ENCODE measurements at places on chromosomes 2 and 18.
A peak's percentile ranks its signal among the peaks of the same experiment; 100 is the strongest.

DNA sequence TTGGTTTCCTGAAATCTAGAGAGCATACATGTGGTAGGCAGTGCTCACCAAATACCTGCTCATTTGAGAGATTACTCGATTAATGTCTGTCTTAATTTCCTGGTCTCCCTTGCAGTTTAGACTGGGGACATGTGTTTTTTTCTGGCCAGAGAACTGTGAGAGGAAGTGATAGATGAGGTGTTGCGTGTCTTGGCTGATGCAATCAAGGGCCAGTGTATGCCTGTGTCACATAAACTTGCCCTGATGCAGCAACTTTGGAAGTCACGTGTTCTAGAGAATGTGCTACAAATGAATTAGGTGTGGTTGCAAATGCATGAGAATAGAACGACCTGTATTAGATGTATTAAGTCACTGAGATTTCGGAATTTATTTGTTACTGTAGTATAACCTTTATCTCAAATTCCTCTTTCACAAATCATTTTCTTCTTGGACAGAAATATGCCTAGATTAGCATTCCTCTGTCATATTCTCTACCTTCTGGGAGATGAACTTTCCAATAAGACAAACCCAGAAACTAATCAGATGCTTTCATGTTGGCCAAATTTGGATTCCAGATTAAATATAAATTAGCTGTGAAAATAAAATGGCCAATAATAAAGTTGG lies 9.9 kb upstream of the IL1A start:
- peak overlapping the region; percentile 78 for H3K27ac ChIP-seq
- no peak overlapping the region for H3K4me3 ChIP-seq
- H3K36me3 ChIP-seq = peaks cover 41% of the 10 kb centered on the region
- peaks cover 42% of the 10 kb centered on the region for H3K4me1 ChIP-seq

DNA sequence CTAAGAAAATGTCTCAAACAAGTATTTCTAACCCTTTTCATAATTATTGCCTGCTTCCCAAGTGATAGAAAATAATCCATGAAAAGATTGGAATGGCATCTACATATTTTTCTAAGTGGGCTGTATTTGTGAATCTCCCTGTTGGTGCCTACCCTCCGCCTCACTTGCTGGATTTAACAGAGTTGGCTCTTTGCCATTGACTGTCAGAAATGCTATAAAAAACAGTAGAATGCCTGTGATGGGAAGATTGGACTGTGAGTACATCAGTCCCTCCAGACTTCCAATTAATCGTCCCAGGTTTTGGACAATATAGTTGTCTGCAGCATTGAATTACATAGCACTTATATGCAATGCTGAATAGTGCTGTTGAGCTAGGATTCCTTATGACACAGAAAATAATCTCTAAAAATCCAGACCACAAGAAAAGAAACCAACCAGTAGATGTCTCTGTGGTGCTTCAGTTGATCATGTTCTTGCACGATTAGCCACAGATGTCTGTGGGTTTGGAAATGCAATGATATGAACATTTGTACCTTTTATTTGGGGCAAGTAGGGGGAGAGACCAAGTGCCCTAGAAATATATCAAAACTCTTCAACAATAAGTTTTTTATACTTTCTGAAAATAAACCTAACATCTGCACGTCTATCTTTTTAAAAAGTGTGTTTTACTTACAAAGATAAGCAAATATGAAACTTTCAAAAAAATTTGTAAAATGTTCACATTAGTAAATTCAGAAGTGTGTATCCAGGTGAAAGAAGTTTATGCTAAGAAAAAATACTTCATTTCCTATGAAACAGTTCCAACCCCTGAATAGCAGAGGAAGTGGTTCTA lies 88.5 kb downstream of the DYNAP start:
- H3K27ac ChIP-seq = no peak overlapping the region
- H3K36me3 ChIP-seq = no peaks in the 10 kb centered on the region
- no peak overlapping the region for H3K4me3 ChIP-seq
- peaks cover 2% of the 10 kb centered on the region for H3K27me3 ChIP-seq
- no peak for DNase-seq
- H3K4me1 ChIP-seq = peaks cover 11% of the 10 kb centered on the region

DNA sequence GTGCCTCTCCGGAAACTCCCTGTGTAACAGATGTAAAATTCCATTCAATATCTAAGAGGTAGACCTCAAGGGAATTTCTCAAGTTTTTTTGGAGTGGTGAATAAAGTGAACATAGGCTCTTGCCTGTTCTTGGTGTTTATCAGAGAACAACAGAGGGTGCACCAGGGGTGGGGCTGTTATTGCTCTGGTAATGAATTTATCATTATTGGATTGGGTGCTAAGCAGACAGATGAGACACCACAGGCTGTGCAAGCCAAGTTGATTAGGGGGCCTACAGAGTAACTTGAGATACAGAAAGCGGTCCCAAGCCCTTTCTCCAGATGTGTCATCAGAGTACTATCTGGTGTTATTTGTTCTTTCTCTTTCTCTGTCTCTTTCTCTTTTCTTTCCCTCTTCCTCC lies 286.3 kb downstream of the OSR1 start:
- no peaks in the 10 kb centered on the region for H3K36me3 ChIP-seq
- no peaks in the 10 kb centered on the region for H3K27me3 ChIP-seq
- no peak overlapping the region for H3K4me3 ChIP-seq
- H3K4me1 ChIP-seq = no peaks in the 10 kb centered on the region
- no peak overlapping the region for H3K27ac ChIP-seq

- H3K4me3 ChIP-seq = no peak overlapping the region
- no peak for DNase-seq
- peaks cover 2% of the 10 kb centered on the region for H3K27me3 ChIP-seq
These were observed 93.2 kb upstream of the XPO1 start for GRCh38 chr2:61631321-61631720.

DNA sequence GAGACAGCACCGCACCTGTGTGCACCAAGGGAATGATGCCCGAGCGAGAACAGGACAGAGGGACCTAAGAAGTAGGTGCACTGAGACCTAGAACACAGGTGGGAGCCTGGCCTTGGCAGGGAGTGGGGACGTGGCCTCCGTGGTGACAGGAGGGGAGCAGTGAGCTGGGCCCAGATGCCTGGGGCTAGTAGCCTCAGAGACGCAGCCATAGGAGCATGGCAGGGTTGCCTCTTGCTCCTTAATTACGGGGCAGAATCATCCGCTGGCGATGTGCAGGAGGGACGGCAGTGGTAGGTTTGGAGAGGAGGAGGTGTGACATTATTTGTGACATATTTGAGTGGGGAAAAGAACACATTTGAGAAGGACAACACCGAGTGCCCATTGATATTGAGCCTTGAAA lies 57.0 kb upstream of the HPCAL1 start:
- H3K4me3 ChIP-seq = no peak overlapping the region
- H3K27me3 ChIP-seq = peaks cover 16% of the 10 kb centered on the region
- H3K36me3 ChIP-seq = peaks cover 7% of the 10 kb centered on the region
- H3K27ac ChIP-seq = no peak overlapping the region
- H3K4me1 ChIP-seq = no peaks in the 10 kb centered on the region

- no peak for DNase-seq
- no peaks in the 10 kb centered on the region for H3K4me1 ChIP-seq
- H3K27me3 ChIP-seq = no peaks in the 10 kb centered on the region
- H3K36me3 ChIP-seq = no peaks in the 10 kb centered on the region
- no peak overlapping the region for H3K27ac ChIP-seq
These were observed 190.5 kb downstream of the RND3 start for GRCh38 chr2:150296770-150297546.

DNA sequence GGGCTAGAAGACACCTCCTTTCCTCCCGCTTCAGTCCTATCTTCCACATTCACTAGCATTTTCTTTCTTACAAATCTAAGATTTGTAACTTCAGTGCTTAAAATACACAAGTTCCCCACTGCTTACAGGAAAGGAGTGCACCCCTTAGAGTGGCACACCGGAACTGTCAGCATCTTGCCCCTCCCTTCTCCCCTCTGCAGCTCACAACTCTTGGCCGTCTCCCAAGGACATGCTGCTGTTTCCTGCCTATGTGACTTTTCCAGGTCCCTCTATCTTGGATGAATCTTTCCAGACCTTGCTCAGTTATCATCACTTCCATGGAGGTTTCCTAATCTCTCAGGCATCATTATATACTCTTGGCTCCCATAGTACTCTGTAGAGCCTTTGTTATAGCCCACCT lies 334.8 kb downstream of the CELF4 start:
- no peaks in the 10 kb centered on the region for H3K4me1 ChIP-seq
- H3K36me3 ChIP-seq = no peaks in the 10 kb centered on the region
- no peak overlapping the region for H3K27ac ChIP-seq
- H3K27me3 ChIP-seq = no peaks in the 10 kb centered on the region
- no peak for DNase-seq
